ENCODE measurements at places on chromosomes 16 and 17.

DNA sequence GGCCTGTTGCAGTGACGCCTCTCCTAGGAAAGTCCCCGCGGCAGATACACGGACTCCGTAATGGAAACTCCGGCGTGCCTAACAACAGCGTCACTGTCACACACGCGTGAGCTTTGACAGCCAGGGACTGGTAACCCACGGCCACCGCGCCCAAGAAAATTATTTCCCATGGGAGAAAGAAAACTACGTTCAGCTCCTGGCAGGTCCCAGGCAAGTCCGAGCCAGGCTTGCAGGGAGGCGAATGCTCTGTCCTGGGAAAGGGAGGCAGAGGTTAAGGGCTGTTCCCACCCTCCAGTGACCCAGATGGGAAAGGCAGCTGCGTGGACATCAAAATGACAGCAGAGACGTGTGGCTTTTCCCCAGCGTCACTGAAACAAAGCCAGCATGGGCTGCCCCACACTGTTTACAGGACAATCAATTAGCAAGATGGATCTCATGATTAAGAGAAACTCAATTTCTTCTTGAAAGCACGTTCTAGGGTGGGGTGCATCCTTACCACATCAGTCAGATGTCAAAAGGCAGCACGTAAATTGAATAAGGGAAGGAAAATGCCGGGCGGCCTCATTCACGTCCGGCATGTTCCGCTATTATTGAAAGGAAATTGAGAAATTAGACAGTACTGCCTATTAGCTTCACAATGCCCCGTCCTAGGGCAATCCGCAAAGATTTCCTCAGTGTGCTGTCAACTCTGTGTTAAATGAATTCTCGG is 82.5 kb downstream of the NXN start:
- DNase-seq, result no peak

GRCh38 chr17:20955427-20956323 is 87.1 kb downstream of the USP22 start:
- DNase-seq, result peak; percentile 19

DNA sequence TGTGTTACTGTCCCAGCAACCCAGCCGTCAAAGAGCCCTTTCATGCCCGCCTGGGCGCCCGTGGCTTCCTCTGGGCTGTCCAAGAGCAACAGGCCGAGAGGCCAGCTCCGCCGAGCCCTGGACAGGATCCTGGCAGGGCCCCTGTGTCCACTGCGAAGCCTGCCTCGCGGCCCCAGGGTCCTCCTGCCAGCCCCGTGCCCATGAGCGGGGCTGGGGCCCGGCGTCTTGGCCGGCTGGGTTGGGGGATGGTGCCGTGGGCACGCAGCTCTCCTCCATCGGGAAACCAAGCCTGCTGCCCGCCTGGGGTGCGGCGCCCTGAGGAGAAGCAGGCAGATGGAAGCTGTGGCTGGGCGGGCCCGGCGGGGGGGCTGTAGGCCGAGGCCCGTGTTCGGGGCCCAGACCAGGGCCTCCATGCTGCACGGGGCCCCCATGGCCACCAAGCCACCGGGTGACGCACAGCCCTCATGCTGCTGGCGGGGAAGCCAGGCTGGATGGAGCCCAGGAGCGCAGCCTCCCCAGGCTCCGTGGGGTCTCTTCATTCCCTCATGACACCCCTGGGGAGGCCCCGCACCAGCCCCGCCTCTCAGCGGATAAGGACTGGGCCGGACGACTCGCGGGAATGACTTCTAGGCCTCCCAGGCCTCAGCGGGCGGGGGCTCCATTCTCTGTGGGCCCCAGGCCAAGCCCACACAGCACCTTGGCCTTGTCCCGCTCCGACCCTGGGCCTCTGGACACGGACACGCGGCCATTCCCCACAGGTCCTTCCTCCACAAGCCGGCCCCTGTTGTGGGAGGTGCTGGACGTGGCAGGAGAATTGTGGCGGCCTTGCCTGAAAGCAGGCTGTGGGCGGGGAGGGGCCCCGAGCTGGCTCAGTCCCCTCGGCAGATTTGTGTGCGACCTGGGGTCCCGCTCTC is at the start of gene C1QTNF8:
C1QTNF8 (minus strand) TSS at position 76 of the 914 bp plus-strand sequence. CDS start 1,322 bp downstream, outside the sequence.
- no peak for DNase-seq

DNA sequence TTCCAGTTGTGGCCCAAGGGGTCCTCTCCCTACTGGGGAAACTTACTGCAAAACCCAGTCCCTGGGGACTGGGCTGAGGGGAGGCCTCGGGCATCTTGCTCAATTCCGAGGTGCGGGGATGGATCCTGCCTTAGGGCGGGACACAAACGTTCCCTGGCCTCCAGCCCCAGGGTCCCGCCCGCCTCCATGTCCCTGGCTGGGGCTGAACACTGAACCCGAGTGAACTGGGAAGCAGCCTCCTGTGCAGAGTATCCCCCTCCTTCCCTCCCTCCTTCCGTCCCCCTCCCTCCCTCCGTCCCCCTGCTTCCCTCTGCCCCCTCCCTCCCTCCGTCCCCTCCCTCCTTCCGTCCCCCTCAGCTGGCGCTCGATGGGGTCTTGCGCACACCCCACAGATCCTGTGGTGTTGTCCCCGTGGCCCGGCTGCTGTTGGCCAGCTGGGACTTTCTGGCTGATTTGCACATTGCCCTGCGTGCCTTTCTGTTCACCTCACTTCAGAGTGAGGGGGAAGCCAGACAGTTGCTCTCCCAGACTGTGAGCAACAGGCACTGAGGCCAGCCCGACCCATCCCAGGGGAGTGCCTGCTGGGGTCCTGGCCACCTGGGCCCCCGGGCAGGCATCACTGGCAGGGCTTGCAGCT is 5.5 kb downstream of the TRAF7 start:
- no peak for DNase-seq

DNA sequence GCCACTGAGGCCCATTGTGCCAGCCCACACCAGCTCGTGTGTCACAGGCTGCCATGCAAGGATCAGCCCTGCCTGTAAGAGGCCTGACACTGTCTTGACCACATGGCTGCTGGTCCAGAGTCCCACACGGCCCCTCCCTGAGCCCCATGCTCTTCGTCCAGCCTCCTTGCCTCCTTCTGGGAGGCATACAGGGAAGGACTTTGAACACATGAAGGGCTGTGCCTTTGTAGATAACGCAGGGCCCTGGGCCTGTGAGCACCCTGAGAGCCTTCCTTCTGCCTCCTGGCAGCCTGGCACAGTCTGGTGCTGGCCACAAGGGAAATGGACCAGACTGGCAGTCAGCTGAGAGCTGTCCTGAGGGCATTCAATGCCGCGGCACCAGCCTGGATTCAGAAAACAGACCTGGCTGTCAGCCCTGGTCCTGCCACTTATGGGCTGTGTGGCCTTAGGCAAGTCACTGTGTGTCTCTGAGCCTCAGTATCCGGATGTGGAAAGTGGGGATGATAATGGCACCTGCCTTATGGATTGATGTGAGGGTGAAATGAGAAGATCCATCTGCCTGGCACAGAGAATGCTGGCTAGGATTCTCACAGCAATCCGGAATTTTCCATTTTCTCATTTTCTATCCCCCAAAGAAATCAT is 19.2 kb upstream of the SPNS2 start:
- DNase-seq, result no peak

DNA sequence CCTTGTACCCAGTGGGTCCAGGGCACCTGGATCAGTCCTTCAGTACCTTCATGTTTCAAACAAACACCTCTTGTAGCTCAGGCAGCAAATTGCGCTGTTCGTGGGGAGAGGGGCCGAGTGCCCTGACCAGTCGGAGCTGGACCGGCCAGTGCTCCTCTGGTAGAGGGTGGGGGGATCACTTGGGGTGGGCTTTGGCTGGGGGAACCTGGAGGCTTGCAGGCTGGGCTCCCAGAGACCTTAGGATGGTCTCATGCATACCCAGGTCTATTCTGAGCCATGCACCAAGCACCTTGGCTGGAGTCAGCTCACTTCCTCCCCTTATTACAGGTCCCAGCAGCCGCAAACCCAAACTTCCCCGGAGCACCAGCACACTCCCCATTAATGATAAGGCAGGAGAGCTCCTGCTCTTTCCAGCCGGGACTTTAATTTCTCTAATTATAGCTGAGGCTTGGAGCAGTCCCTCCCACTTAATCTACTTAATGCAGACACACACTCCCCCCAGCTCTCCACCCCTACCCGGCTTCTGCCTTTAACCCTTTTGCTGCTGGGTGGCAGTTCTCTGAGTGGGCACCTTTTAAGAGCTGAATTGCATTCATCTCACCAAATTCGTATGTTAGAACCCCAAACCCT is 26.3 kb upstream of the MGAT5B start:
- peak; percentile 10 for DNase-seq

GRCh38 chr16:81905277-81905676 is 106.0 kb downstream of the SDR42E1 start:
- DNase-seq, result no peak

DNA sequence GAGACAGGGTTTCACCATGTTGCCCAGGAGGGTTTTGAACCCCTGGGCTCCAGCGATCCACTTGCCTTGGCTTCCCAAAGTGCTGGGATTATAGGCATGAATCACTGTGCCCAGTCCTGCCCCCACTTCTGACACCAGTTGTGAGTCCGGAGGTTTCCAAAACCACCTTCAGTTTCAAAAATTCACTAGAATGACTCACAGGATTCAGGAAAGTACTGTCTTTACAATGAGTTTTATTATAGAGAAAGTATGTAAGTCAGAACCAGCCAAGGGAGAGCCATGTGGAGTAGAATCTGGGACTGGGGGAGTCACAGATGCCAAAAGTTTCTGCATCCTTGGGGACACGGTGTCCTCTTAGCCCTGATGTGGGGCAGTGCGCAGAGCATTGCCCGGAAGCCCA is 55.1 kb downstream of the PLD6 start:
- no peak for DNase-seq

DNA sequence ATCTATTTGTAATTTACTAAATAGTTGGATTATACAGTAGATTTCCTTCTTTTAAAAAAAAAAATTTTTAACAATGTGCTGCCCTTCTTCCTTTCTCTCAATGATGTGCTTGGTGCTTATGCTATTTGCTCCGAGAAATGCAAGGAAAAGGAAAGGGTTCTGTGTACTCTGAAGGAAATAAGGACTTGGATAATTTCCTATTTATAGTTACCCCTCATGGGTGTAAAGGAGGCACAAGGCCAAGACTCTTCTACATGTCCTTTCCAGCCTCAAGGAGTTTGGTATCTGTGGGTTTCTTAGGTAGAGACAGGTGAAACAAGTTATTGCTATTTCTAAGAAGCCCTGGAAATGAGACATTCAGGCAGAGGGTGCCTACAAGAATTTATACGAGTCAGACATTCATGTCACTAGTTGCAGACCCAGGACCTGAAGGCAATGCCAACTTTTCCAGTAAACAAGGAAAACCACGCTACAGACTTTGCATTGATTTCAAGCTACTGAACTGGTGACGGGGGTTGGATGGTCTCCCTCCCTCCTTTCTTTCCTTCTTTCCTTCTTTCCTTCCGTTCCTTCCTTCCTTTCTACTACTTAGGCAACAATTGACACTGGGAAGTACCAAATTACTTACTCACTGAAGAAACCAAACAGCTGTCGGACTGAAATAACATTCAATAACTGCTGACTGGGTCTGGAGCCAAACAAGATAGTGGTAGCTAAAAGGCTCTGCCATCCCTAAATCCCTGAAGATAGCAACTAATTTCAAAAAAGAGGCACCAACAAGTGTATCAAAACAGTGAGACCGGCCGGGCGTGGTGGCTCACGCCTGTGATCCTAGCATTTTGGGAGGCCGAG is 33.8 kb upstream of the GHDC start:
- DNase-seq, result no peak

DNA sequence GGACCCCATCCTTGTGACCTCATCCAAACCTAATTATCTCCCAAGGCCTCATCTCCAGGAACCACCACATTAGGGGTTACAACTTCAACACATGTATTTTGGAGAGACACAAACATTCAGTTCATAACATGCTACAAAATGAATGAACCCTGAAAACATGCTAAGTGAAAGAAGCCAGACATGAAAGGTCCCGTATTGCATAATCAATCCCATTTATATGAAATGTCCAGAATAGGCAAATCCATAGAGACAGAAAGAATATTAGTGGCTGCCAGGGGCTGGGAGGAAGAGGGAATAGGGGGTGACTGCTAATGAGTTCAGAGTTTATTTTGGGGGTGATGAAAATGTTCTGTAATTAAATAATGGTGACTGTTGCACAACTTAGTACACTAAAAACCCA is 3.7 kb upstream of the IL34 start:
- DNase-seq, result no peak

DNA sequence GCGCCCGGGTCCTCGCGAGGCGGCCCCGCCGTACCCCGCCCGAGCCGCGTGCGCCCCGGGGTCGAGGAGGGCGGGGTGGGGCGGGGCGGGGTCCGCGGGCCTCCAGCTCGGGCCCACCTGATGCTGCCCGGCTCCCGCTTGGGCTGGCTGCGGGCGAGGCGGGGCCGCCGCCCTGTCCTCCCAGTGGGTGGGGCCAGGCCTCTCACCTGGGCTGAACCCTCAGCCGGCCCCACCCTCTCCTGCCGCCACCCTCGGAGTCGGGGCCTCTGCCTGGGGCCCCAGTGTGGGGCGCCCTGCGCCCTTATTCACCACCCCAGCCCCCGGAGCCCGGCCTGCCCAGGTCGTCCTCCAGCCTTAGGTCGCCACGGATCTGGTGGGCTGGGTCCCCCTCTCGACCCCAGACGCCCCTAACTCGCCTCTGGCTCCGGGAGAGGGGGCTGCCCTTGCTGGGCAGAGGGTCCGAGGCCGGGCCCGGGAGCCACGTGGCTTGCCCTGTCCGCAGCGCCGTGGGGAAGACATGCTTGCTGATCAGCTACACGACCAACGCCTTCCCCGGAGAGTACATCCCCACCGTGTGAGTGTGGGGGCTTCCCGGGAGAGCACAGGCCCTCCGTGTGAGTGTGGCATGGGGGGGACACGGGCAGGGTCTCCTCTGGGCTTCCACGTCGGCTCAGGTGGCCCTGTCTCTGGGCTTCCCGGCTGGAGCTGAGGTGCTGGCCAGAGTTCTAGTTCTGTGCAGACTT is 578 bp downstream of the RAC3 start:
- peak; percentile 52 for DNase-seq

DNA sequence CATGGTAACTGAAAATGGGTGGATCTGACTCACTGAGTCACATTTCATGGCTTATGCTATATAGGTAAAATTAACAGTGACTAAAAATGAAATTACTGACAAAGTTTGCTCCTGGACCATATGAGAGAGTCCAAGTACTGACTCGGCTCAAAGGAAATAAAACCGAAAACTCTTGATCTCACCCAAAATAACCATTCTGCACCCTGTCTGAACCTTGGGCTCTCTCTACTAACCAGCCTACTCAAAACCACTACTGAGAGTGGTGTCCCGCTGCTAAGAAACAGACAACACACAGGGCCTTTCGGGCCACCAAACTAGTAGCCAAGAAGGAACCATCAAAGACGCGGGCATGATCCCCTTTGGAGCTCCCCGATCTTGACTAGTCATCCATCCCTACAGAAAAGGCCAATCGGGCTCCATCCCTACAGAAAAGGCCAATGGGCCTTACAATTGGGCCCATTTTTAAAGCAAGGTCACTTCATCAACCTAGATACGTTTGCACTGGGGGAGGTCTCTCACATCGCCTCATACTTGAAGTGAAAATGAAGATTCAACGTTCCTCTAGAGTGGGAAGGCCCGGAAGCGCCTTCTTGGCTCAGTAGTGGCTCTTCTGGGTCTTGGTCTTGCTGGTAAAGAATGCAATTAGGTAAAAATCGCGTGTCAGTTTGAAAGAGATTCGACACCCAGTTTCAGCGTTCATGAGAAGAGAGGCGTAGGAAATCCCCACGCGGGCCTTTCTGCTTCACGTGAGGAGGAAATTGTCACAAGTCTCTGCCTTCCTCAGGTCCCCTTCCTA is 720 bp upstream of the ZPBP2 start:
- DNase-seq, result no peak
